SK-N-SH treated with all-trans-retinoic acid at 6 μM for 48 hours (cell line): ENCODE measurements at places on chromosomes 13 and 19.
A peak's percentile ranks its signal among the peaks of the same experiment; 100 is the strongest.

DNA sequence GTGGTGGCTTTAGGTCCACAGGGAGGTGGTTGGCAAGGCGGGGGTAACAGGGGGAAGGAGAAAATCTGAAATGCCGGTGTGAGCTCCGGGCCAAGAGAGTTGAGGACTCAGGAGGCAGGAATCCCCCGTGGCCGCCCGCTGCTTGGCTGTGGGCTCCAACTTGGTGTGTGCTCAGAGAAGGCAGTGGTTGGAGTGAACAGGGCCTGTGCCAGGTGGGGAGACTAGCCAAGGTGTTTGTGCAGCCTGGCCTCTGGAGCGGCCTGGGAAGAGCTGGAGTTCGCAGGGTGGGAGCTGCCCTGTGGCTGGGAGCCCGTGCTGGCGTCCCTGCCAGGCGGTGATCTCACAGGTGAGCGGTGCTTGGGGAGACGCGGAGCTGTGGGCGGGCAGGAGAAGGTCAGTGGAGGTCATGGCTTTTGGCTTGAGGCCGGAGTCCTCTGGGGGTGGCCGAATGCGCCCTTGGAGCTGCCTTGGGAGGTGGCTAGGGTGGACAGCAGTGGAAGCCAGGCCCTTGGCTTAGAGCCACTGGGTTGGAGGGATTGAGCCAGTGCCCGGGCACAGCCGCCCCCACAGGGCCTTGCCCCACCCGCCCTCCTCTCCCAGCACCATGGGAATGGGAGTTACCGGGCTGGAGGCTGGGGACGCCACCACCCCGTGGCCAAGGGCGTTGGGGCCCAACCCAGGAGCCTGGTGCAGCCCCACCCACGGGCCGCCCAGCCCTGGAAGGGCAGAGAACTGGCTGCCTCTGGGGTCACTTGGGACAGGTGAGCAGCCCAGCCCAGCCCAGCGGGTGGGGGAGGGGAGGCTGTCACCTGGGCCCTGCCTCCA lies 7.1 kb upstream of the CIRBP start:
- no peak for ATAC-seq

DNA sequence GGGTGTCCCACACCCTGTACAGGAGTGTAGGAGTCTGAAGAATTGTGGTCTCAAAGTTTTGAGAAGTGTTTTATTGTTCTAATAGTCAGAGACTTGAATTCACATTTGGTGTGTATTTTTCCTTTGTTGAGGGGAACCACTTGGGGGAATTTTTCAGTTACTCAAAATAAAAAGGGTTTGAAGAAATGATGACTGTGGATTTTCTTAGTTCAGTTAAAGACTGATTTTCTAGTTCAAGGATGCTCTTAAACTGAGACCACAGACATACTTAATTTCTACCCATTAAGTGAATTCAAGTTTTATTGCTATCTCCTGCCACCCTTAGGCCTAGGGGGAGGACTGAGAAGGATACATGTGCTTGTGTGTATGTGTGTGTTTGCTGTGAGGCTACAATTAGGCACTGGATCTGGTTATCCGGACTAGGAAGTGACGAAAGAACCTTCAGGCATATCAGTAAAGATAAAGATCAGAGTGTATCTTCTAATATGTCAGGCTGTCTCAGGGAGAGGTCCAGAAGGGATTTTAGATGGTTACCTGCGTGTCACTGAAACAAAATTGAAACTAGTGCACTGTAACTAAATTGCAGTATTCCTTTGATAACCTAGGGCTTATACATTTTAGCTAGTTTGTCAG lies 234.9 kb upstream of the DACH1 start:
- no peak for ATAC-seq

GRCh38 chr13:43157796-43158195 lies 134.4 kb downstream of the DNAJC15 start:
- ATAC-seq: no peak

- ATAC-seq: no peak
Measured at GRCh38 chr19:19429361-19429760, 23.9 kb downstream of the GATAD2A start.

DNA sequence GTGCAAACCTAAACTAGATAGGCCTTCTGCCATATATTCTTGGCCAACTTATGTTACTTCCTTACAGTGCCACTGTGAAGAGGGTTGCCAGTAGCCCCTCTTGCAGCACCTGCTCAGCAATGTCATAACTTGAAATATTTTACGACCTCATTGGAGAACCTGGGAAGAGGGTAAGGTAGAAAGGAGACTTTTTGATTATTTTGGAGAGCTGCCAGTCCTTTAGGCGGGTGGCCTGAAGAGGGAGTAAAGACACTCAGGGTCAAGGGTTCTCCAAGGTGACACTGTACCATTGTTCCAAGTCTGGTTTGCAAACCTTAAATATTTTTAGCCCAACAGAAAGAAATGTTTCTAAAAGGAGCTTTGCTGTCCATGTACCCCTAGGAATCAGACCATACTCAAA lies 118.3 kb downstream of the FLT1 start:
- no peak for ATAC-seq

DNA sequence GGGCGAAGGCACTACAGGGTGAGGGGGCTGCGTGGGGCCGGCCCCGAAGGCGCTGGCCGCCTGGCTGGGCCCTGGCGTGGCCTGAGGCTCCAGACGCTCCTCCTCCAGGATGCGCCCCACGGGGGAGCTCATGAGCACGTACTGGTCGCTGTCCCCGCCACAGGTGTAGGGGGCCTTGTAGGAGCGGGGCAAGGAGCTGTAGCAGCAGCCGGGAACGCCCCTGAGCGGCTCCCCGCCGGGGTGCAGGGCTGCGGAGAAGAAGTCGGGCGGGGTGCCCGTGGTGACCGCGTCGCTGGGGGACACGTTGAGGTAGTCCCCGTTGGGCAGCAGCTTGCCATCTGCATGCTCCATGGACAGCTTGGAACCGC lies 3.0 kb downstream of the IRS2 start:
- peak; percentile 2 for ATAC-seq

GRCh38 chr13:98529171-98529570 lies 47.7 kb downstream of the STK24 start:
- ATAC-seq: no peak

DNA sequence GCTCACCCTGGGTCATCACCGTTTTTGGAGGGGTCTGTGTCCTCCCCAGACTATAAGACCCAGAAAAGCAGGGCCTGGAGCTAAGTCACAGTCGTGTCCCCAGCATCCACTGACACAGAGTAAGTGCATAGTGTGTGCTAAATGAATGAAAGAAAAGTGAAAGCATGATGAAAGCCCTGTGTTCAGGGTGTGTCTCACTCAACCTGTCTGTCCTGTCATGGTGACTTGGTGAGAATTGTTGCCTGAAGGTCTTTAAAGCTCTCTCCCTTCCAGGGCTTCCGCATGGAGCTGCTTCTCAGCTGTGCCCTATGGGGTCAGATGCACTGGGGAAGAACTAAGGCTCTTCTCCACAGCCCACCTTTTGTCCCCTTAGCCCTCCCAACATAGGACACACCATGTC lies 20.5 kb upstream of the IGFL1 start:
- no peak for ATAC-seq
